Left lobe of liver (tissue), 2 donors: ENCODE measurements at places on chromosomes 4 and X. TPM values are rescaled to one million over a fixed set of nuclear protein-coding genes. Genes with fewer than 3 reads are reported as not detected.

The MAGEA3 gene
- total RNA-seq: not detected

The MTHFD2L gene
- 21.0 TPM for total RNA-seq

The SSX1 gene
- total RNA-seq: 0.13 TPM

The MAGEA4 gene
- total RNA-seq: not detected

The CLTRN gene
- total RNA-seq: 9.6 TPM

The HTN3 gene
- total RNA-seq: not detected

The SPANXD gene
- not detected for total RNA-seq

The IL21 gene
- not detected for total RNA-seq

The TMEM47 gene
- total RNA-seq: 9.4 TPM

The ATP1B4 gene
- not detected for total RNA-seq

The CD38 gene
- 4.6 TPM for total RNA-seq

The RRH gene
- not detected for total RNA-seq

The UGT2B11 gene
- 0.25 TPM for total RNA-seq

The SATL1 gene
- total RNA-seq: not detected

The ENPEP gene
- 18.9 TPM for total RNA-seq

The XK gene
- 1.5 TPM for total RNA-seq

The TTC29 gene
- not detected for total RNA-seq

The SNX25 gene
- total RNA-seq: 11.4 TPM

The SPANXC gene
- total RNA-seq: not detected

The EIF4E gene
- 29.5 TPM for total RNA-seq

The RHOH gene
- total RNA-seq: 0.70 TPM

The XAGE1A gene
- total RNA-seq: not detected

The SLC25A6 gene
- 55.9 TPM for total RNA-seq

The TMEM184C gene
- 22.0 TPM for total RNA-seq

The SNCA gene
- 0.20 TPM for total RNA-seq

The MAP3K15 gene
- total RNA-seq: 0.08 TPM

The TMEM144 gene
- total RNA-seq: 1.5 TPM

The HTT gene
- total RNA-seq: 25.1 TPM

The CDX4 gene
- not detected for total RNA-seq

The PPEF2 gene
- 0.05 TPM for total RNA-seq

The NKX3-2 gene
- not detected for total RNA-seq

The USP17L10 gene
- total RNA-seq: not detected

The BRS3 gene
- total RNA-seq: not detected

The TSPAN6 gene
- 35.2 TPM for total RNA-seq

The MAGEA11 gene
- total RNA-seq: not detected

The STOX2 gene
- 3.8 TPM for total RNA-seq

The BANK1 gene
- total RNA-seq: 0.10 TPM

The STPG2 gene
- 0.38 TPM for total RNA-seq

The GABRE gene
- 2.1 TPM for total RNA-seq

The EXOC1L gene
- not detected for total RNA-seq

The ABCG2 gene
- 7.2 TPM for total RNA-seq

The SPACA5 gene
- not detected for total RNA-seq
